Left renal pelvis (tissue), 4 donors: ENCODE measurements at places on chromosomes 1 and 21. TPM values are rescaled to one million over a fixed set of nuclear protein-coding genes. Genes with fewer than 3 reads are reported as not detected.

DNA sequence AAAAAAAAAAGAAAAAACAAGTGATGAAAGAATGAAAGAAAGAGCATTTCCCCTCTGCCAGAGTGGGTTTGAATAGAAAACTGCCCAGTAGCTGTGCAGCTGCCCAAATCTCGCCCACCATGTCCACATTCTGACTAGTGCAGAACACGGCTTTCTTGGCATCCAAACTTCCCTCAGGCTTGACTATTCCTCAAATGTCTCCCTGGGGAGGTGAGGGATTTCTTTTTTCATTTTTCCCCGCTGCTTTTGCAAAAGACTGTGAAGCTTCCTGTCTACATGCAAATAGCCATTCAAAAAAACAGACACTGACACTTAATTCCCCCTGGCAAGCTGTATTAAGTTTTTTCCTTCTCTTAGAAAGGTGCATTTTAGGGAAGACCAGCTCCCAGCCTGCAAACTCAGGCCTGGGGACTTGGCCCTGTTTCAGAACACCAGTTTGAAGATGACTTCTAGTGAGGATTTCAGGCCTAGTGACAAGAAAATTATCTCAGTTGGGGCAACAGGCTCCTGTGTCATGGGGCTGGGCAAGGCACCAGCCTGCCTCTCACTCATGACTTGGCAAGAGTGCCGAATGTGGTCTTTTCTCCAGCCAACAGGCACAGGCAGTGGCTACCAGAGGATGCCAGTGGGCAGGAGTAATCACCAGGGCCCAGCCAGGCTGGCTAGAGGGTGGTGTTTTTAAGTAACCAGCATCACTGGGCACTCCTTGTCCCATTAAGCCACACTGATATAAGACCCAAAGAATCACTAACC lies 178.1 kb upstream of the NFIA start:
- no peak for DNase-seq

DNA sequence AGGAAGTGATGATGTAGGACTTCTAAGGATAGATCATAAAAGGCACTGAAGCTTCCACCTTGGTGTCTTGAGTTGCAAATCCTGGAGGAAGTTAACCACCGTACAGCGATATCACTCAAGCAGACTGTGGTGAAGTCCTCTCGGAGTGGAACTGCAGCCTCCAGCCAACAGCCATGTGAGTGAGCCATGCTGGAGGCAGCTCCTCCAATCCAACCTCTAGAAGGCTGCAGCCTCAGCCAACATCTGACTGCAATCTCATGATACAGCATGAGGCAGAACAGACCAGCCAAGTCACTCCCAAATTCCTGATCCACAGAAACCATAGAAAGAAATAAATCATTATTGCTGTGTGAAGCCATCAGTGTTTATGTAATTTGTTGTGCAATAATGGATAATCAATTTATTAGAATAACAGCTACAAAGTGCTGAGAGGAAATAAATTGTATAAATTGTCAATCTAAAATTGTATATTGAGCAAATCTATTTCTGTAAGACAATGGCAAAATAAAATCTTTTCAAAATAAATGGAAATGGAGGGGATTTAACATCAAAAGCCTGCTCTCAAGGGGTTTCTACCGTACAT lies 65.0 kb downstream of the PRSS38 start:
- no peak for DNase-seq

DNA sequence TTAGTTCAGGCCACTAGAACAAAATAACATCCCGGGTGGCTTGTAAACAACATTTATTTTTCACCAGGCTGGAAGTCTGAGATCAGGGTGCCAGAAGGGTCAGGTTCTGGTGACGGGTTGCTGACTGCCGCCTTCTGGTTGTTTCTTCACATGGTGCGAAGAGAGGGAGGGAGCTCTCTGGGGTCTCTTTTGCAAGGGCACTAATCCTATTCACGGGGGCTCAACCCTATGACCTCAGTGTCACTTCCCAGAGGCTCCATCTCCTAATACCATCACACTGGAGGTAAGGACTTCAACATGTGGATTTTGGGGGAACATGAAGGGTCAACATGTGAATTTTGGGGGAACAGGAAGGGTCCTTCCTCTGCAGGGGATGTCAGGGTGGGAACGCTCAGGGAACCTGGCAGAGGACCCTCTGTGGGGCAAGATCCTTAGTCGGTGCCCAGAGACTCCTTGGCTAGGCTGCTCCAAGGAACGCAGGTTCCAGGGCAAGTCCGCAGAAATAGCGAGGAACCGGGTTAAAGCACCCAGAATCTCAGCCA lies 8.7 kb upstream of the C2CD2 start:
- DNase-seq, result no peak

DNA sequence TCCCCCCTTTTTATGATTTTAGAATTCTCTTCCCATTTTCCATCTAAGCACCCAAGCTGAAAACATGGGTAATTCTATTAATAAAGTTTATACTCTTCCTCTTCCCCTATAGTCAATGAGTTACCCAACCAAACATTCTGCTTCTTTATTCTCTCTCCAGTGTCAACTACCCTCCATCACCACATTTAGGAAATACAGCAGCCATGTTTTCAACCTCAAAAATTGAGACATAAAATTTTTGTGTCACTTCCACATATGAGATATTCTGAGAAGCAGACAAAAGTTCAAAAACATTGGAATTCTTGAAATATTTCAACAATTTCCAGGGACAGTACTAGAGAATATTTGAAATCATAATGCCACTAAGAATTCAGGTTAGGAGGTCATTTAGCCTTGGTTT lies 64.8 kb upstream of the ATP1A1 start:
- DNase-seq, result no peak

DNA sequence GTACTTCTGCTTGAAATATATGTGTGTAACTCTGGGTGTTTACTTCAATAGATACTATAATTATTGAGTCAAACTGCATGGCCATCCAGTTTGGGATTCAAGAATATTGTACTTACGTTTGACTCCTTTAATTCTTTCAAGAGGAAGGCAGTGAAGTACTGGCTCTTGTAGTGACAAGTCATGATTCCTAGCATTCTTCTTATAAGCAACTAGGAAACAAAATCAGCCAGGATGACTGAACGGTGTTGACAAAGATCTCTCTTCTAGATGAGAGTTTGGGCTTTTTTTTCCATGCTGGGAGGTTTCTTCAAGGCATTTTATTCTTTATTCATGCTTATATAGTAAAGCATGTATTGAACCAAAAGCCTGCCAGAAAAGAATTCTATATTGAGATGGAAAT lies 58.3 kb downstream of the CLEC20A start:
- DNase-seq, result no peak

Gene FCAMR
- 14.9 TPM for polyA plus RNA-seq

Gene CRP
- not detected for polyA plus RNA-seq

Gene SYT11
- 21.8 TPM for polyA plus RNA-seq
